Smooth muscle cell of bladder (primary cell): ENCODE measurements at places on chromosomes 11 and 22. TPM values are rescaled to one million over a fixed set of nuclear protein-coding genes. Genes with fewer than 3 reads are reported as not detected.

SEPTIN5 gene
- total RNA-seq, result 10.0 and 22.6 TPM in 2 replicates

RNASEH2C gene
- total RNA-seq, result 34.8 and 39.8 TPM in 2 replicates

WT1 gene
- under 0.01 and 1.1 TPM in 2 replicates for total RNA-seq

MAP6 gene
- total RNA-seq, result 1.4 and 1.8 TPM in 2 replicates

ENTHD1 gene
- total RNA-seq, result not detected in 2 replicates

C22orf15 gene
- total RNA-seq, result 3.0 and 4.3 TPM in 2 replicates

VPREB1 gene
- not detected in 2 replicates for total RNA-seq

OR5T3 gene
- total RNA-seq, result not detected in 2 replicates
